ENCODE measurements at places on chromosomes 2 and 18.
A peak's percentile ranks its signal among the peaks of the same experiment; 100 is the strongest.

DNA sequence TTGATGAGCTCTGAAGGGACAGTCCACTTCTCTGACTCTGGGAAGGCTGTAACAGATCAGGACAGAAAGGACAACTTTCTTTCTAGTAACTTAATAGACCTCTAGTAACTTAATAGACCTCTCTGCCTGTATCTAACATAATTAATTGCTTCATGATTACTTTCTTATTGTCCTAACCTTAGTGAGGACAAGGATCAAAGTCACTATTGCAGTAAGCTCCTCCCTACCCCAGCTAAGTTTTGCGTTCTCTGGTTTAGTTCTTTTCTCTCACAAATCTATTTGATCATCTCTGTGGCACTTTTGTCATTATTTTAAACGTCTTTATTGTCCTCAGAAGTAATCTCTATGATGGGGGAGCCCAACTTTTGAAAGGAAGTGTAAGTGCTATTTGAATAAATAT, 125.5 kb upstream of the UGP2 start:
- no peak for DNase-seq

DNA sequence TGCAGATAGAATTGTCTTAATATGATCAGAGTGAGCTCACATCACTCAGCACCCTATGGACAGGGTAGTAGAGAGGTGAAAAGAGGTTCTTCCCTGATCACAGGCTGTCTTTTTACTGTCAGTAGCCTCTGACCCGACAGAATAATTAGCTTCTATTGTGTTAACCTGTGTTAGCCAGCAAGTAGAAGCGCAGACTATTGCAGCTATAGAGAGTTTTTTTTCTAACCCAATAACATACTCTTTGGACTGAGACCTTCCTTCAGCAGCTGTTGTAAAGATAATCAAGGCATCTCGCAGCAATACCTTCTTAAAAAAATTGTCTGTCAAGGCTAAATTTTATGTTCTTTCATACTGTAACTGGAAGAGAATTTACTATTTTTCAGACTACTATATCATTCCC, 670.4 kb downstream of the ADCYAP1 start:
- DNase-seq: no peak

- no peak for DNase-seq
Measured at GRCh38 chr2:33791625-33792024, 192.5 kb upstream of the FAM98A start.

DNA sequence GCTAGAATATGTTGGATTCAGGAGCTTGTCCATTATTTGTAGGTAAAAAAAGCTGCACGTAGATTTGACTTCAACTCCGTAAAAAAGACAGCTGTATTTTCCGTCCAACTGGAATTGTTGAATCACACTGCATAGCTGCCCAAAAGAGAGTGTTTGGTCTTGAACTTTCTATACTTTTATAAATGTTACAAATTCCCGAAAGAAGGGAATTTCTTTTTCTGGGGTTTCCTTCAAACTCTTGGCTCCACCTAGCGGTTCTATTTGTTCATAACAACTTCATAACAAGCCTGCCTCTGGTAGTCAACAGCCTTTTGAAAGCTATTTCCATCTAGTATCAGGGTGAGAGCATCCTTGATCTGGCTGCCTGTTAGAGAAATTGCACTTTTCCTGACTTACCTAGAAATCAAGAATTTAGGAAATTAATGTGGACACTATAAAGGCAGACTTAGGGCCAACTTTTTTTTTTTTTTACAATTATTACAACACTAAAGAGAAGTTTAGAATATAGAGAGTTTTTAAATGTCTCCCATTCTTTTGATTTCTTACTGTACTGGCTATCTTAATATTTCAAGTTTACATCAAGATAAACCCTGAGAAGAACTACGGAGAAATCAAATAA, 48.1 kb downstream of the TMEM185B start:
- no peak for DNase-seq

DNA sequence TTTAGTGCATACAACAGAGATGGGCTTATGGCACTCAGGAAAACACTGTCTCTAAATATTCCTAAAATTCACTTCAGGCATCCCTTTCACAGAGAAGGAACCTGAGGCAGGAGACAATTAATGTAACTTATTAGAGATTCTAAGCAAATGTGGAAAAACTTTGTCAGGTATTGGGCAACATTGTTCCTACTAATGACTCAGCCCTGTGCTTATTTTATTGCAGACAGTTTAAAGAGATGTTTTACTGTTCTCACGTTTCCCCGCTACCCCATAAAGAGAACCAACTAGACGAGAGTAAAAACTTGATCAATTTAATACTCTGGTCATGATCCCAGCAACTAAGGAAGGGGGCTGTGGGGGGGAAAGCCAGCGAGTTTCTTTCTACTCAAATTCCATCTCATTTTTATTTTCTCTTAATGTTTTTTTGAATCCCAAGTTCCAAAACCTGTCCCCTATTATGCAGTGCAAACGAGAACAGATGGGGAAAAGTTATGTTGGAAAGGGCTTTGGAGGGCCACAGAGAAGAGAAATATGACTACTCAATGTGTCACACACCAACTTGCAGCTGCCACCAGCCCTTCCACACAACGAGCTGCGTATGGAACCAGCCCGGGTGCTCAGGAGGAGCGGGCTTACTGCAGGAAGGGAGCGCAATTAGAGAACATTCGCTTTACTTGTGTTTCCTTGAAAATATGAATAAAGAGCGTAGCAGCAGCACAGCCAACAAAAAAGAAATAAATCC, 18.7 kb upstream of the ACVR1 start:
- DNase-seq: no peak

DNA sequence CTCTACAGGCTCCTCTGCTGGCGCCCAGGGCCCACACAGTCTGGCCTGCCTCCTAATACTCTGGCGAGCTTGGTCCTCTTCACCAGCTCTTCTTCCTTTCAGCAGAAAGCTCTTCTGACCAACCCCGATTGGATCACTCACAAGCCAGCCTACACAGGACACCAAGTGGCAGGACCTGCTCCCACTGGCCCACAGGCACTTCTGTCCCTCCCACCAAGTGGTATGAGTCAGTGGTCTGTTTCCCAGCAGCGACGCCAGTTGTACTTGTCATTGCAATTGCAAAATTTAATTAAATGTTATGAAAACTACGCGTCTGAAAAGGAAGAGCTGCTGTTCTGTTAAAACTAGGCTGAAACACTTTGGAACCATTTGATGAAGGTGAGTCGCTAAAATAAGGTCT, 46.7 kb downstream of the NDUFA10 start:
- DNase-seq: no peak

DNA sequence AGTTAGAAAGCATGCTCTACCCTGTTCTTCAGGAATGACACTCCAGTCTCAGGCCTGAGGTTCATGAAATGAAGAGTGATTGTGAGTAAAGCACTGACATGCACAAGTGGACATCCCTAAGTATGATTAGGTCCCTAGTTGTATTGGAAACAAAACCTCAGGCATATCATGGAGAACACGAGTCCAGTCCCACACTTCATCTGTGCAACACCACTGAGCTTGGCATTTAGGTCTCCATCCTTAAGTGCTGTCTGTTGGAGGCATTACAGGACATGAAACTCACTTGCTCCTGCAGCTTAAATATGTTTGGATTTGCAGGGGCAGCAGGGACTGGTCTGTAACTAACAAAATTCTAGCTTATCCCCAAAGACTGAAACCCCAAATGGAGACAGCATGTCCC, 250.3 kb upstream of the KLHL29 start:
- no peak for DNase-seq

DNA sequence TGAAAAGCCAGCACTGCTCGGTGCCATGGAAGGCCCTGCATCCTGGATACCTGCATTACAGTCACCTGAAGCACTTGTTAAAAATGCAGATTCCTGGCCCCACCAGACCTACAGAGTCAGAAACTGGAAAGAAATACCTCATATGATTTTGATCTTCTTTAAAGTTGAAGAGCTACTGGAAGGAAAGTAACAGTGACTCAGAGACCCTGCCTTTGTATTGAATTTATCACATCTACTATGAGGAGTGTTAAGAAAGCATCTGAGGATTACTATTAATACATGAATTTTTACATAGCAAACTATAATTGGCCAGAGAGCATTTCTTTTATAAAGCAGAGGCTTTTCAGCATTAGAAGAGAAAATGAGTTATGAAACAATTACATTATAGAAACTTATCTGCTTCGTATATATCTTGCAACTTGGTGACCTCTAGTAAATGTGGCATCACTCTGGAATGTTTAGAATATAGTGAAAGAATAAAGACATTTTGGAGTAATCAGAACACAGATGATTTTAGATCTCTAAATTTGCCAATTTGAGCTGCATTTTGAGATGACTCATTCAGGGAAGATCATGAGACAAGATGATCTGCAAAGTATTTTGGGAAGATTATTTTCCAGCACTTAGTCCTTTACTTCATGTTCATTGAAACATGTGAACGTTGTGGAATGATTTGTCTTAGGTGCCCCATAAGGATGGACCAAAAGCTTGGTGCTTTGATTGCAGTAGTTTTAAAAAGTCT, 12.2 kb downstream of the PTPRM start:
- no peak for DNase-seq

GRCh38 chr2:71067567-71068217, 756 bp upstream of the NAGK start:
- peak; percentile 28 for DNase-seq

- DNase-seq: no peak
Measured at GRCh38 chr2:224312741-224313140, 89.2 kb downstream of the FAM124B start.

- DNase-seq: no peak
Measured at GRCh38 chr18:6878556-6879297, 149.2 kb downstream of the ARHGAP28 start.

DNA sequence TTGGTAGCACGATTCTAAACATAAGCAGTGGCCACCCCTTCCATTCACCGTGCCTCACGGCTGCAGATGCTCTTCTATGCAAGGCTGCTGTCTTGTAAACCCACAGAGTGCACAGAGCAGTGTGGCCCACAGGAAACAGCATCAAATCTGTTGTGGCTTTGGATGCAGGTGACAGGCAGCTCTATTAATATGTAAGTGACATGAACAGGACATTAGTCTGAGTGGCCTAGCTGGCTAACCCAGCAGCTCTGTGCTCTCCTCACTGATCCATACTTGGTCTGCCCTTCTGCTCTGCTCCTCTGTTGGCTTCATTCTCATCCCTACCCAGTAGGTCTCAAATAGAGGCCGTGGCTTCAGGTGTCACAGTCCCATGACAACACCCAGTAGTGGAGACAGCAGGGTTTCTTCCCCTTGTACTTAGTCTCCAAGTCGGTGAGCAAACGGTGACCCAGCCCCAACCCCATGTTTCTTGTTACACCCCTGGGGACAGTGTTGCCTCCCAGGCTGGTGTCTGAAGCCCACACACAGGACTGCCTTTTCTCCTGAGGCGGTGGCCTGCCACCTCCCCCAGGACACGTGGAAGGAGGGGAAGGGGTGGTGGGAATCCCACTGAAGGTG, 5.8 kb downstream of the SH3RF3 start:
- no peak for DNase-seq

- no peak for DNase-seq
Measured at GRCh38 chr18:6022845-6023244, 127.5 kb upstream of the TMEM200C start.

DNA sequence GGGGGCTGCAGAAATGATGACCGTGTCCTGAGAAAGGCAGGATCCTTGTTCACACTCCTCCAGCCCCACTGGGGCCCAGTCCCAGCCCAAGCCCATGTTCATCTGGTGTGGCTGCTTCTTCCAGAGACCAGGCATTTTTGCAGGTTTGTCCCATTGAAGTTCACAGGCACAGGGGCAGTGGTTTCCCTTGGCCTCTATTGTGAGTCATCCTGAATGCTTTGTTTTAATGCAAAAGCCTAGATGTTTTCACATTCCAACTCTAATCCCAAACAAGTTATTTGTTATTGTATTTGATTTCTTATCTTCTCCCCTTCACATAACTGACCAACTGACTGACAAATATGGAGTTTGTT, 426.4 kb upstream of the ID2 start:
- no peak for DNase-seq

GRCh38 chr2:46703588-46703987, 212.0 kb downstream of the MCFD2 start:
- DNase-seq: no peak

GRCh38 chr2:228699888-228700287, 518.4 kb upstream of the SPHKAP start:
- no peak for DNase-seq

DNA sequence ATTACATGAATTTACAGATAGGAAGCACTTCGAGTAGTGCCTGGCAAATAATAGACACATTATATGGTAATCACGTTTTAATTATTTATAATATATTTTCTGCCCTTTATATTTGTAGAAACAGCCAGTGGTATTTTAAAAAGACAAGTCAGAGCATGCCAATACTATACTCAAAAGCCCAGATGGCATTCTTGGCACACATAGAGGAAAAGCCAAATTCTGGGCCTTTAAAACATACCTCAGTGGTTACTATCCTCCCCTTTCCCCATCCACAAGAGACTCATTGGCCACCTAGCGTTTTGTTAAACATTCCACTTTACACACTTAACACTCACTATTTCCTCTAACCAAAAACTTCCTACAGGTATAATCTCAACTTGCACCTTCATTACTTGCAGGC, 63.3 kb upstream of the ZNF804A start:
- no peak for DNase-seq

GRCh38 chr2:165474619-165475276, 5.2 kb downstream of the CSRNP3 start:
- no peak for DNase-seq

DNA sequence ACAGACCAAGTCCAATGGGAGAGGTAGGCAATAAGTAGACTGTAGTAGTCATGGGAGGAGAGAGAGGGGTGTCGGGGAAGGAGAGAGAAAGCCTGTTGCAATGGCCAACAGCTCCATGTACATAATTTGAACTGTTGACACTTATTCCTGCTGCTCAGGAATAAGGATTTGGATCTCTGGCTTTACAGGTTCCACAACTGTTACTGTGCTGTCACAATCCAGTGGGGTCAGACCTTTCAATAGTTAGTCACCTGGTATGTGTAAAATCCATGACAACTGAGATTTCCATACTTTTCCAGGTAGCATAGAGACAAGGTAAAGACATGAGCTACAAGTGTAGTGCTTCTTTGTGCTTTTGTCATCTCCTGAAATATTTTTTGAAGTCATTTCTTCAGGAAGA, 47.5 kb upstream of the RIOK3 start:
- no peak for DNase-seq

DNA sequence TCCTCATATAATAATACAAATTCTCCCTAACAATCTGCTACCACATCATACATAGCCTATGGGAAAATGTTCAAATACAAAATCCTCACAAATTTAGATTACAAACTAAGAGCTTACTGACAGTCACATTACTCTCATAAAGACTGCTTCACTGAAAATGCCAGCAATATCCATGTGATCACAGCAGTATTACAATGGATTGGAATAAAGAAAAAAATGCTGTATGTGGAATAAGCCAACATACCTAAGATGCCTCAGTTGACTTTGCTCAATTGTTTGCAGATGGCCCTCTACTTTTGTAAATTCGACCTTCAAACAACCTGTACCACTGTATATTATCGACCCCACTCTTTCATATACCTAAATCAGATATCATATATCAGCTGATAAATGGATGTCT, 88.7 kb downstream of the DYM start:
- DNase-seq: no peak
